ENCODE measurements at places on chromosomes 12 and 14.

DNA sequence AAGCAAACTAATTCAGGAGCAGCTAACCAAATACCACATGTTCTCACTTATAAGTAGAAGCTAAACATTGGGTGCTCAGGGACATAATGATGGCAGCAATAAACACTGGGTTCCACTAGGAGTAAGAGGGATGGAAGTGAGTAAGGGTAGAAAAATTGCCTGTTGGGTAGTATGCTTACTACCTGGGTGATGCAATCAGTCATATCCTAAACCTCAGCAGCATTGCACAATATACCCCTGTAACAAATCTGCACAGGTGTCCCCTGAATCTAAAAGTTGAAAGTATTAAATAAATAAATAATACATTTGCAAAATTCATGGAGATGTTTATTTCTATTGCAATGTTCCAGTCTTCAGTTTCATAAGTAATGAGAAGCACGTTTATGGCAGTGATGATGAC, 409.8 kb upstream of the FOXG1 start:
- no peak for DNase-seq

- DNase-seq = no peak
Observed at GRCh38 chr14:99571303-99571986, 32.6 kb downstream of the CCDC85C start.

DNA sequence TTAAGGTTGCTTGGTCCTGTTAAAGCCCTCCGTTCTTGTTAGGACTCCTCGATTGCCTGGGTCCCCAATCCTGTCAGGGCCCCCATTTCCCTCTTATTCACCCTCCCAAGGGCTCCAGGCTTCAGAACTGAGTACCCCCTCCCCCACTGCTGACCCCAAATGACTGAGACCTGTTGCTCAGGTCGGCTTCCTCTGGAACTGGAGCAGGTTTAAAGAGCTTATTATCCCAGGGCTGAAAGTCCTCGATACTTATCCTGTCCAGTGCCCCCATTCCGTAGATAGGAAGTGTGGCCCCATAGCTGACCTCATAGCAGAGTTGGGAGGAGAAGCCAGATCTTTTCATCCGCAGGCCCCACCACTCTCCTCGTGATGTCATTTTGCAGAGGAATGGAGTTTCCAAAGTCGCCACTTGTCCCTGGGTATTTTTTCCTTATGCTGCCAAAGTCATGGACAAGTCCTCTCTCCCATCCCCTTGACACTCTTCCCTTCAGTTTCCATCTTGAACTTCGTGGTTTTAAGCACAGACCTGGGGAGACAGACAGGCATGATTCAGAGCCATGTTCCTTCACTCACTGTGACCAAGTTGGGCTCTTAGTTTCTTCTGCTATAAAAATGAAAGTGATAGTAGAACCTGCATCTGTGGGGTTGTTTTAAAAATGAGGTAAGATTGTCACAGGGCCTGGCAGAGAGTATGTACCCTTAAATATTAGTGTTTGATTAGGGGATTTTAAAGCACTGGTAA, 1.2 kb downstream of the USP30 start:
- DNase-seq = peak; percentile 4

- no peak for DNase-seq
Observed at GRCh38 chr14:38150075-38150474, 57.6 kb upstream of the SSTR1 start.

DNA sequence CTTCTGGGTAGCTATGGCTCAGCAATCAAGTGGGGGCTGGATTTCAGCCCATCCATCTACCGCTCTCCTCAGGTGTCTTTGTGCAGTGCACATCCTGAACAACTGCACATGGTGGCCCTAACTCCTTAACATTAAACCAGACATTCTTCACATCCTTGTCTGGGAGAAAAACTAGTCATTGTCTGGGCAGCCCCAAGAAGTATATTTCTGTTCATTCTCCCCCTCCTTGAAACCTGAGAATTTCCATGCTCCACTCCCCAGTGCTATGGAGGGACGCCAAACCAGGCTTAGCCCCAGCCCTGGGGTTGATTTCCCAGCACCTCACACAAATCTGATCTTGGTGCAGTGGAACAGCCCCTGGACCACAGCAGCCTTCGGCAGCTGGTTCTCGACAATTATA, 13.4 kb downstream of the MYL2 start:
- DNase-seq = no peak

- DNase-seq = peak; percentile 52
Observed at GRCh38 chr12:1553987-1554982, 40.1 kb downstream of the FBXL14 start.

- DNase-seq = no peak
Observed at GRCh38 chr12:118023301-118023860, 6.9 kb downstream of the RFC5 start.

DNA sequence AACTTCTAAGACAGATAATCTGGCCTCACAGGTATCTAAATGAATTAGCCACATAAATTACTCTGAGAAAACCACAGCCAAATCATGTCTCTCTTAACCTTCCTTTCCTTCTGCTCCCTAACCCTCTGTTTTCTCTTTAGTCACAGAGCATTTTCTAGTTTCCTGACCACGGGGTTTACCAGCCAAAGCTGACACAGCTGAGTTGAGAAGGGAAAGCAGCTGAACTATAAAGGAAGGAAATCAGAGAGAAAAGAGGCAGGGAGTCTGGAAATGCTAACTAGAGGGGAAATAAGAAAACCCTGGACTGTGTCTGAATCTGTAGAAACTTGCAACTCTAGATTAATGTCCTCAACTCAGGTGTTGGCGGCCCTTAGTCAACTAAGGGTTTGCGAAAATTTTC, 24.4 kb downstream of the ANKS1B start:
- DNase-seq = no peak

DNA sequence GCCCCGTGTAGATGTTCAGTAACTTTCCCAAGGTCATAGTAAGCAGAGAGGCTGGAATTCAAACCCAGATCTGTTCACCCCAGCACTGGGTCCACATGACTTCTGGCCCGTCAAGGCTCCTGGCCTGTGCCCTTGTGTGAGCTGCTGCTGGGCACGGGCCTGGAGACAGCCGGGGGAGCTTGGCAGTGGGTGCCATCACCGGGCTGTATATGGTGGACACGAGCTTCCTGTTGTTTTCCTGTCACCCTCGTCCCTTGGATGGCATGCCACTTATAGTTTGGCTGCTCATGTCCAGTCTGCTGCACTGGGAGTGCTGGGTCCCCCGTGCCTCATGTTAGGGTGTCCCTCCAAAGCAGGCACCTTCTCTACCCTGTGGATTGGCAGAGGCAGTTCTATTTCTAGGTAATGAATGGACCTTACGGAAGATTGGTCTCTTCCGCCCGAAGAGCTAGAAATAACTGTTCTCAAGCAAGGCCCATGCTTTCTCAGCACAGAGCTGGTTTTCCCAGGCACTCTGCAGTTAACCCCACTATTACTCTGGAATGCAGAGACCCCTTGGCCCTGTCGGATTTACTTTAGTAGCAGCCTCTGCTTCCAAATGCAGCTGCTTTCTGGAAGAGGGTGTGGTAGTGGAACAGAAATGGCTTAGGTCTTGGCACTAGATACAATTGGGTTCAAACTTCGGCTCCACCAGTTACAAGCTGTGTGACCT, 44.3 kb downstream of the ELK3 start:
- DNase-seq = no peak

DNA sequence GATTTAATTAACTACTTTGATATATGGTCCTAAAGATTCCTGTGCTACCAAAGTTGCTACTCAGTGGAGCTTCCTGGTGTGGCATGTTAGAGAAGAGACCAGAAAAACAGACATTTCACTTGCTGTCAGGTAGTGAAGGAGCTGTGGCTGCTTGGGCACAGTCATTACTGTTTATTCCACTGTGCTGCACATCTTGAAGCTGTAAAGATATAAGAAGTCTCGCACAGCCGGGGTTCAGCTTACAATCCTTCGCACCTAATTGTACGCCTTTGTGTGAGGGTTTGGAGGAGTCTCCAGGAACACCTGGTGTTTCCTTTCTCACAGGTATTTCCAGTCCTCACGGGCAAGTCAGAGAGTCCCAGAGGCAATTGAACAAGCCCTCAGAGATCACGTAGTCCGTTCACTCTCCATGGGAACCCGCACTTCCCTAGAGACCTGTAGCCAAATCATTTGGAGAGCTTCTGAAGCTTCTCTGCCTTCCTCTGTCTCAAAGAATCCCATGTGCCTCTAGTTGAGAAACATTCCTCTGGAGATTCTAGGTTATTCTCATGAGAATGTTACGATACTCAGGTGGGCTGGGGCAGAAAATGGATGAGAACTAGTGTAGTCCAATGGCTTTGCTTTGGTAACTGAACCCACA, 4.1 kb downstream of the EVL start:
- DNase-seq = no peak

DNA sequence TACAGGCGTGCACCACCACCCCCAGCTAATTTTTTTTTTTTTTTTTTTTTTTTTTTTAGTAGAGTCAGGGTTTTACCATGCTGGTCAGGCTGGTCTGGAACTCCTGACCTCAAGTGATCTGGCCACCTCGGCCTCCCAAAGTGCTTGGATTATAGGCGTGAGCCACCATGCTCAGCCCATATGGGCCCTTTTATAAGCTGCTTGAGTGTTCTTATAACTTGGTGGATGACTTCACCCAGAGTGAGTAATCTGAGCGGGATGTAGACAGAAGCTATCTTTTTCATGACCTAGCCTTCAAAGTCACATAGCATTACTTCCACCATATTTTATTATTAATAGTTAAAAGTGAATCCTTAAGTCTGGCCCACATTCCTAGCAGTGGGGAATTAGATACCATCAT, 16.4 kb downstream of the BBOF1 start:
- no peak for DNase-seq

- no peak for DNase-seq
Observed at GRCh38 chr12:41504976-41505375, 316.9 kb downstream of the PDZRN4 start.

GRCh38 chr14:65255029-65255545, 152.8 kb upstream of the MAX start:
- no peak for DNase-seq

DNA sequence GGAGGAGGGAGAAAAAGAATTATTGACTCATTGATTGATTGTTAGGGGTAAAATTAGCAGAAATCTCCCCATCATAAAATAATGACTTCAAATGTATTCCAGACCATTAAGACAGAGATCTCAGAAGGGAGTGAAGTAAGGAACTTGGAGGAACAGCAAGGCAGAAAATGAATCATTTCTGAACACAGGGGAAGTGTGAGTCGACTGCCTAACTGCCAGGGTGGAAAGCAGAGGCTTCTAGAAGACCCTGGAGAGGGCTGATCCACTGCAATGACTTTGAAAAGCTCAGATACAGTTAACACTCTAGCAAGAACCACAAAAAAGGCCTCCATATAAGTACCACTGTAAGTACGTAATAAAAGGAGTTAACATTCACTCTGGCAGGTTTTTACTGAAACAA, 9.7 kb downstream of the GLTP start:
- DNase-seq = no peak

DNA sequence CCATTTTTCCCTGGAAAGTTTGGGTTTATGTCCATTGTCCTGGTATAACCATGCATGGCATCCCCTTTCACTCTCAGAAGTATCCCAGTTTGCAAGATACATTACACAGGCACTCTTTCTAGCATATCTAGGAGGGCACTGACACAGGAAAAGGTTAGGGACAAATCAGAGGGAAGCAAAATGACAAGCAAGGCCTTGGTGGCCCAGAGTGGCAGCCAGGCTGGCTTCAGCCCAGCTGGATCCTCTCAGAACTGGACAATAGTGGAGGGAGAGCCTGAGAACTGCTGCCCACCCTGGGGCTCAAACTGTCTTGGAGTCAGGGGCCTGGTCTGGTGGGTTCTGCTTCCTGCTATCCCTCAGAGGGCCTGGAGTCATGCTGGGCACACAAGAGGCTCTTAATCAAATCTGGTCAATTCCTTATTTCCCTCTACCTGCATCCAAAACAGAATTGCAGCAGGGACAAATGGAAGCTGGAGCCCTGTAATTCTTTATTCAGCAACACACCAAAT, 2.6 kb downstream of the VDR start:
- DNase-seq = no peak

GRCh38 chr12:130663514-130663913, 52.6 kb downstream of the RIMBP2 start:
- DNase-seq = no peak

DNA sequence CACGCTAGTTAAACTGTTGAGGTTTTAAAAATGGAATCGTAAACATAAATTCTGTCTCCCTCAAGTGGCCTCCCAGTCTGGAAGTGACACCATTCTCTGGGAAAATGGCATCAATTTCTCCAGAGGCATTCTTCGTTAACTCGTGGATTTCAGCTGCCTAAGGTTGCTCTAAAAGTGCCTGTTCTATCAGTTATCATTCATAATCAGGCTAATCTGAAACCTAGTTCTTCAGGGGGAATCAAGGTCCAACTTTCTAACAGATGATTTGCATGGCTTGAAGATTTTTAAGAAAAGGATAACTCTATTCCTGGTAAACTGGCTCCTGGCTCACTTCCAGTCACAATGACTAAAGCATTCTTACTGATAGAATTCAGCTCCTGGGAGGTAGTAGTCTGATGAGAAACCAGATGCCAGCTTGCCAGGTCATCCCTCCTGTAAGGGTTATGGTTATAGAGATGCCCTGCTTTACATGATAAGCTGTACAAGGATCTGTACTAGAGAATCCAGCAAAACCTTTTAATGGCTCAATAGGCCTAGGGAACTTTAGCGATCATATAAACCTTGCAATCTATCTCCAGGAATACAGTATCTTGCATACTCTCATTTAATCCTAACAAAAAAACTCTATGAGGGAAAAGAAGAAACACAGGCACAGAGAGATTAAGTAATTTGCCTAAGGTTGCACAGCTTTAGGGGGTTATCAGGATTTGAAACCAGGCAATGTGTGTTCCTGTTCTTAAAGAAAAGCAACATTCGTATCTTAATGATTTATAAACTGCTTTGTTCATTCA, 1.5 kb downstream of the L3HYPDH start:
- no peak for DNase-seq

- no peak for DNase-seq
Observed at GRCh38 chr14:21077672-21078071, 7.6 kb downstream of the ARHGEF40 start.

- no peak for DNase-seq
Observed at GRCh38 chr12:108424026-108424425, 84.9 kb upstream of the CMKLR1 start.

- no peak for DNase-seq
Observed at GRCh38 chr14:72284176-72284575, 351.9 kb downstream of the RGS6 start.

DNA sequence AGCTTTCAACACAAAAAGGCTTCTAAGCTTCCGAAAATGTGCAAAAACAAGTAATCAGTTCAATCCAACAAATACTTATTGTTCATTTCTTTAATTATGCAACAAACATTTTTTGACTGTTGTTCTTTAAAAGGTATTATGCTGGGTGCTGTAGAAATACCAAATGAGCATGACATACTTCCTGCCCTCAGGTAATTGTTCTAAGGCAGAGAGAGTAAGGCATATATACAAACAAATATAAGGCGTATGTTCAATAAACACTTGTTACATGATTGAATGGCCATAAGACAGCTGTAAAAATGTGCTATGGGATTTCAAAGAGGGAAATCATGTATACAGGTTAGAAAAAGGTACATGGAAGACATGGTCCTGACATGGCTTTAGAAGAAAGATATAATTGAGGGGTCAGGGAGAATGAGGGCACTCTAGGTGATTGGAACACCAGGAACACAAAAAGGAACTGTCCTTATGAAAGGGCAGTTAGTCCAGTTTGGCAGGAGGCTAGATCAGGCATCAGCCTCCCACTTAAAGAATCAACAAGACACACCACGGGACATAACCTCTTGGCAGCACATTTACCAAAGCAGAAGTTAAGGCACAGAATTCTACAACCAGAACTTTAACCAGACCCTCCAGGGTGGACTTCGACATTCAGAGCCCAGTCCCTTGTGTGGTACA, 135.8 kb upstream of the SCAF11 start:
- no peak for DNase-seq

GRCh38 chr12:54082397-54082892, 28.8 kb downstream of the HOXC4 start:
- DNase-seq = no peak

- no peak for DNase-seq
Observed at GRCh38 chr14:103116636-103117035, 6.6 kb upstream of the TNFAIP2 start.
